AG10803 (cell line): ENCODE measurements at places on chromosomes 16 and 17.
A peak's percentile ranks its signal among the peaks of the same experiment; 100 is the strongest.

DNA sequence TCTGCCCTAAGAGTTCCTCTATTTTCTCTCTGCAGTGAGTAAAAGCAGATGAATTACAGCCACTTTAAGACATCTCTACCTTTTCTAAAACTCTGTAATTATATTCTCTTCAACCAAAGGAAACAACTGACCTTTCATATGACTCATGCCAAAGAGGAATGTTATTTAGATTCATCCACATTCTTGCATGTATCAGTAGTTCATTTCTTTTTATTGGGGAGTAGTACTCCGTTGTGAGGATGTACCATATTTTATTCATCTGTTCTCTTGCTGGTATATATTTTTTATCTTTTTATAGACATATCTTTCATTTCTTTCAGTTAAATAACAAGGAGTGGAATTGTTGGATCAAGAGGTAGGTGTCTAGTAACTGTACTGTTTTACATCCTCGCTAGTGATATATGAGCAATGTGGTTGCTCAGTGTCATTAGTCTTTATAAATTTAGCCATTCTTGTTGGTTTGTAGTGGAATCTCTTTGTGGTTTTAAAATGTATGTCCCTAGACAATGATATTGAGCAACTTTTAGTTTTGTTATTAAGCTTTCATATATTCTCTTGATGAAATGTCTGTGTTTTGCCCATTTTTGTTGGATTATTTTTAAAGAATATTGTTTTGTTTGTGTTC is 7.8 kb upstream of the MYH8 start:
- peak; percentile 35 for DNase-seq

GRCh38 chr17:42163696-42164407 is 9.1 kb upstream of the RAB5C start:
- no peak for DNase-seq

DNA sequence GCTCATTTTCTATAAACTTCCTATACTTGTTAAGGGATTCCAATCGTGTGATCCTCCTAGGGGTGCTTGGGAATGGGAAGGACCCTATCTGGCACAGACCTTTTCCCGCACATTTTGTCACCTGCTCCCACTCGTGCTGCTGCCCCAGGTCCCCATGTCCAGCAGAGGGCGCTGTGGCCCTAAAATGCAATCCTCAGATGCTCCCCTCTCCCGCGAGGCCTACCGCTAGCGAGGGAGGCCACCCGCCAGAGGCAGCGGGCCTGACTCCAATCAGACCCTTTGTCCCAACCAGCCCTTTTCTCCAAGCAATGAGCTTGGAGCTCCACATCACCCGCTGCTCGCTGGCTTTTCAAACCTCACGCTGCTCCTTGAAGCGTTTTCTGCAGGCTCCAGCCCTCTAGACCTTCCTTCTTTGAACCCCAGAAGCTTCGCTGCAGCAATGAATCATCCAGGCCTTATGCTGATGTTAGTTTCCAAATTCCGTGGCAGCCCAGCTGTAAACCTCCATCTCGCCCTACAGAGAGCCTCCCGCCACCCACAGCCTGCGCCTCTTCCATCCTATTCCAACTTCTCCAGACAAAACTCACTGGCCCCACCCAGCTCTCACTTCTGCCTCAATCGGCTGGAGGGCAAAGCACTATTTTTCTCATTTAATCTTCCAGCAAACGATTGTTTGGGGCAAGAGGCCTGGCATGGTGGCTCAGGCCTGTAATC is 23.6 kb upstream of the FZD2 start:
- DNase-seq, result peak; percentile 84

DNA sequence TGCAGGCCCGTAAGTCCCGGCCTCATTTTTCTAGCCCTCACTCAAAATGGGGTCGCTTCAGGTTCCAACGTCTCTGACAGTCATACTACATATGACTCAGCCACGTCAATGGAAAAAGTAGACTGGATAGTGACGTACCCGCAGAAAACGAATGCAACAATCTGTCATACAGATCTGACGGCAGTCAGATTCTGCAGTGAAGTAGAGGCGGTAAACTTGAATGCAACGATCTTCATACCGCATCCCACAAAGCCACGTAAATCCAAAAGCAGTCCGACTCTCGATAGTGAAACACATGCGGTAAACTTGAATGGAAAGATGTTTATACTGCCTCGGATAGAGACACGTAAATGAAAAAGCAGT is 38.4 kb upstream of the ARL4D start:
- DNase-seq, result peak; percentile 77

DNA sequence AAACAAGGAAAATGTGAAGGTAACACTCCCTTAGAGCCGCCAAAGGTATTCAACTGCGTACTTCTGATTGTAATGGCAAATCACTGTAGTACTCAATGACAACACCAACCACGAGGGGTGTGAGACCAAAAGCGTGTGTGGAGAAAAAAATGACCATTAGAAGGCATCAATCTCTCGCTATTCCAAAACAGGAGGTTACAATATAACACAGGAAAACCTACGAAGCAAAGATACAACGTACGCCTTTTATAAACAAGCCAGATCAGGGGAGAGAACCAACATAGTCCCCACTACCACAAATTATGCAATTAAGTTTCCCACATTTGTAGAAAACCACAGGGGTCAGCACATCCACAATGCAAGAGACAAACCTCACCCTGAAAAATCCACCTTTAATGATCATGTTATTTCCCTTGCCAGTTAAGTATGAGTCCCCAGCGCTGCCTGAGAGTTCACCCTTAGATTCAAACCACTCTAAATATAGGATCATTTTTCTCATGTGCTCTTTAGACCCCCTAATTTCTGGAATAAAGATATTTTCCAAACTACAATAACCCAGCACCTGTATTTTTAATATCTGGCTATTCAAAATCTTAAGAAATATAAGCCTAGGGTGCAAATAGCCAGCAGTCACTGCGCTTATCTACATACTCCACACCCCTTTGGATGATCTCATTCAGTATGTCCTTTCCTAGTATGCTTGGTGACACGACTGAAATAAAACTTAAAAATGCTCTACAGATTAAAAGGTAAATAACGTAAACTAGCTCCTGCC is 12.4 kb downstream of the TEX14 start:
- DNase-seq, result no peak

DNA sequence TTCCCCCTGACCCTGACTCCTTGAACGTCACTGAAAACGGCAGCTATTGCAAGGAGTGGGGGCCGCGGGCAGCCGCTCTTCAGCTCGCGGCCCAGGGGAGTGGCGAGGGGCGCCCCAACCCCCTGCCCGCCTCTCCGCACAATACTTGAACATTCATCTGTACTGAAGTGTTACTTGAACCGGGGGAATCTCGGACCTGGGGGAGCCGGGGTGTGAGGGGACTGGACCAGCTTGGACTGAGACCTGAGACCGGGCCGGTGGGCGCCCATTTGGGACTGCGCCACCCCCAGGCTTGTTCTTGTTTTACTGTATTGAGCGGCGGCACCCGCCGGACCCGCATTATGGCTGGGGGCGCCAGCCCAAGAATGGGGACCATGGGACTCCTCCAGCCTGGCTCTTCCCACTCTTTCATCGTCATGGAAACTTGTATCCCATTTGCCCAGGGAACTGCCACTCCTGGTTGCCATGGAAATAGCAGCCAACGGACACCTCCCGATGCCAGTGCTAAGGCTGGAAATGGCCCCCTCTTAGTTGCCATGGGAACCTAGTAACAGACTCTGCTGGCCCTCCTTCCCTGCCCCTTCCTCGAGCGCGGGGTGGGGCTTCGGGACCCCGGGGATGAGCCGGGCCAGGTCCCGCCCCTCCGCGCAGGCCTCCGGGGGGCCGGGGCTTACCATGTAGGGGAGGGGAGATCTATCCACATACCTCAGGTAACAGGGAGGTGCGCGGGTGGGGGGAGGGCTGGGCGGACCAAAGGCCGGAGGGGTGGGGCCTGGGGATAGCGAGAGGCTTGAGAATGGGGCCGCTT is 805 bp upstream of the ORAI3 start:
- DNase-seq, result peak; percentile 96

GRCh38 chr16:75289189-75289588 is 37.8 kb upstream of the BCAR1 start:
- DNase-seq, result peak; percentile 34

DNA sequence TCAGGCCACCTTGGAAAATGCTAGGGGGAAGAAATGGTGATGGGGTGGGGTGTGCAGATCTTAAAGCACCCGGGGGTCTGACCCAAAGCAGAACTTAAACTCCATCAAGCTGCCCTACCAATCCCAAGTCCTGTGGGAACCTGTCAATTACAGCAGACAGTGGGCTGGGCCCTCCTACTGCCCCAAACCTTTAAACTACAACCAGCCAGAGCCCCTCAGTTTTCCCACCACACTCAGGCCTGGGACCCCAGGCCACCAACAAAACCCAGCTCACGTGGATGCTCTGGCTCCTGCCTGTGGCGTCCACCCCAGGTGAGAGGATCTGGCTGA is 2.7 kb downstream of the MYO18A start:
- DNase-seq, result no peak

DNA sequence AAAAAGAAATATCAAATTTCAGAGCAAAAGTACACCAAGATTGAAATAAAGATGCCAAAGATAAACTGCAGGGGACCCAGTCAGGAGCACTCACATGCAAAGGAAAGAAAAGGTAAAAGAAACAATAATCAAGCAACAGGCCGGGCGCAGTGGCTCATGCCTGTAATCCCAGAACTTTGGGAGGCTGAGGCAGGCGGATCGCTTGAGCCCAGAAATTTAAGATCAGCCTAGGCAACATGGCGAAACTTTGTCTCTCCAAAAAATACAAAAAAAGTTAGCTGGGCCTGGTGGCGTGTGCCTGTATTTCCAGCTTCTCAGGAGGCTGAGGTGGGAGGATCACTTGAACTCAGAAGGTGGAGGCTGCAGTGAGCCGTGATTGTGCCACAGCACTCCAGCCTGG is 107.6 kb upstream of the SMURF2 start:
- no peak for DNase-seq

DNA sequence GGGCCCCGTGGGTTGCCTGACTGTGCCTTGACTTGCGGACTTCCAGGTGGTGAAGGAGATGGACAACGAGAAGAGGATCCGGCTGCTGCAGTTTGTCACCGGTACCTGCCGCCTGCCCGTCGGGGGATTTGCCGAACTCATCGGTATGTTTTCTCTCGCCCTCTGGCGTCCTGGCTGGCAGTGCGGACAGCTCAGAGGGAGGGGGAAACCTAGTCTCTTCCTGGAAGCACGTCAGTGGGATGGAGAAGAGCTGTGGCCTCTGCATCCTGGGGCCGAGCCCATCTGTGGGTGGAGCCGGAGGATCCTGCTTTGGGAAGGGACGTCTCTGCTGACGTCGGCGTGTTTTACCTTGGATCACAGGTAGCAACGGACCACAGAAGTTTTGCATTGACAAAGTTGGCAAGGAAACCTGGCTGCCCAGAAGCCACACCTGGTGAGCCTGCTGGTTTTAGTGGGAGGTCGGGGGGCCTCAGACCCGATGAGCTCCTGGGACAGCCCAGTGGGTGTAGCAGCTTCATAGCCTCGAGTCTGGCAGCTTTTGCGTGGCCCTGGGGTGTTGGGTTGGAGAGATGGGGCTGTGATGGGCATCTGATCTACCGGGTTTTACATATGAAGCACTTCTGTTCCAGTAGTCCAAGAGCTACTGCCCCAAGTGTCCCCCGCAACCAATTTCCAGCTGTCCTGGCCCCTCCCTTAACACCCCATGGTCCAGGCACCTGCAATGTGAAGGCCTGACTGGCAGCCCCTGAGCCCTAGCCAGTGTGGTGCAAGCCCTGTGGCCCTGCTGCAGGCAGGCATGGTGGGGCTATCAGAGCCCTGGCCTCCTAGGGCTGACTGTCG is 11.9 kb upstream of the CLEC18A start:
- DNase-seq, result no peak

GRCh38 chr16:8087146-8087545 is 503.2 kb downstream of the TMEM114 start:
- DNase-seq, result no peak

DNA sequence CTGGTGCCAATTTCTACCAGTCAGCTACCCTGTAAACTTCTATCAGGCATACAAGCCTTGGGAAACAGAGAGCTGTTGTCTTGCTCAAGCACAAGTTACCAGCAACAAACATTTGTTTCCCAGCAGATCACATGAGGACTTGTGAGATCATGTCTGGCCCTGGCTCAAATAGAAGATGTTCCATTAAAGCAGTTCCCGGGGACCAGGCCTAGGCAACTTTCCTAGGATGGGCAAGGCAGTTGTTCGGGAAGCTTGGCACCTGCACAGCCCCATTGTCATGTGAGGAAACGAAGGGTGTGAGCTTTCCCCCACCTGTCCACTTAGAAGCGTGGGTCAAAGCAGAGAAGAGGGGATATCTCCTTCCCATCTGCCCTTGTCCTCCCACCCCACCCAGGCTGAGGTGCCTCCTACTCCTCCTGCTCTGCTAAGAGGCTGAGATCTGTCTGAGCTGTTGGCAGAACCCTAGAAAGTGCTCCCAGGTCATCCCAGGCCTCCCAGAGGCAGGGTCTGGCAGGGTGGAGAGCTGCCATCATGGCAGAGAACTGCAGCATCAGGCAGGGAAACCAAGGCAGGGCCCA is 11.2 kb upstream of the SLC47A2 start:
- peak; percentile 97 for DNase-seq

GRCh38 chr16:54806378-54806777 is 124.3 kb upstream of the IRX5 start:
- no peak for DNase-seq

GRCh38 chr17:49557312-49558024 is 18.2 kb upstream of the NXPH3 start:
- DNase-seq, result peak; percentile 31

DNA sequence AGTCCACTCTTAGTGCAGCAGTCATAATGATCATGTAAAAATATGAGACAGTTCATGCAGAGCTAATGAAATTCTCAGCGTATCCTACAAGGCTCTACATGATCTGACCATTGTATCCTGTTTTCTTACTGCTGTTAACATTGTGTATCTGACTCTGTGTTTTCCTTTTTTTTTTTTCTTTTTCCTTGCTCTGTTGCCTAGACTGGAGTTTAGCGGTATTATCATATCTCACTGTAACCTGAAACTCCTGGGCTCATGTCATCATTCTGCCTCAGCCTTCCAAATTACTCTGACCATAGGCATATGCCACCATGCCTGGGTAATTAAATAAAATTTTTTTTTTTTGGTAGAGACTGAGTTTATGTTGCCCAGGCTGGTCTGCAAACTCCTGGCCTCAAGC is 12.1 kb downstream of the DUS2 start:
- DNase-seq, result no peak

GRCh38 chr17:32116937-32117336 is 25.4 kb upstream of the RHOT1 start:
- no peak for DNase-seq

DNA sequence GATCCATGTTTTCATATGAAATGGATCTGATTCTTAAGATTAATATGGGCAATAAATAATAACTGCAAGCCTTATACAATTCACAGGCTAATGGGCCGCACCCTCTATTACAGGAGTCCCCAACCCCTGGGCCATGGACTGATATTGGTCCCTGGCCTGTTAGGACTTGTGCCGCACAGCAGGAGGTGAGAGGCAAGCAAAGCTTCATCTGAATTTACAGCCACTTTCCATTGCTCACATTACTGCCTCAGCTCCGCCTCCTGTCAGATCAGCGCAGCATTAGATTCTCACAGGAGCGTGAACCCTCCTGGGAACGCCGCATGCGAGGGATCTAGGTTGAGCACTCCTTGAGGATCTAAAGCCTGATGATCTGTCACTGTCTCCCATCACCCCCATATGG is 26.8 kb downstream of the METTL16 start:
- DNase-seq, result no peak
